ENCODE measurements at places on chromosomes 4 and X.

DNA sequence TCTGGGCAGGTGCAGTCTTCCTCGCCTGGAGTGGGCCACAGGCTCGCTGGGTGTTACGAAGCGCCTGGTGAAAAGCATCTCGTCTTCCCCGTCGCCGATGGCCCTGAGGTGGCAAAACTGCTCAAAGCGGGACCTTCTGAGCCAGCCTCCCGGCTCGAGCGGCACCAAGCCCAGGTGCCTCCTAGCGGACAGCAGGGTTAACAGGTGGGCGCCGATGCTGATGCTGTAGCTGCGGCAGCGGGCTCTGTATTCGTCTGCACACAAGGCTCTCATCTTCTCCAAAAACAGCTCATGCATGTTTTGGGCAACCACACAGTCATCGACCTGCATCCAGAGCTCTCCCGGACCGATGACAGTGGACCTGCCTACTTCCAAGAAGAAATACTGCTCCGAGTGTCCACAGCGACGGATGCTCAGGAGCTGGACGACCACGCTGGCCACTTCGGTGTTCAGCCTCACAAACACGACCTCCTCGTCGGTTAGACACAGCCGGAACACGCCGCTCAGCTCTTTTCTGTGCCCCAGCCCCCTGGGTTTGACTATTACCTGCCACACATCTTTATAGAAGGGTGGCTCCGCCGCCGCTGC is 1.2 kb downstream of the IRS4 start:
- DNase-seq, result peak; percentile 74

DNA sequence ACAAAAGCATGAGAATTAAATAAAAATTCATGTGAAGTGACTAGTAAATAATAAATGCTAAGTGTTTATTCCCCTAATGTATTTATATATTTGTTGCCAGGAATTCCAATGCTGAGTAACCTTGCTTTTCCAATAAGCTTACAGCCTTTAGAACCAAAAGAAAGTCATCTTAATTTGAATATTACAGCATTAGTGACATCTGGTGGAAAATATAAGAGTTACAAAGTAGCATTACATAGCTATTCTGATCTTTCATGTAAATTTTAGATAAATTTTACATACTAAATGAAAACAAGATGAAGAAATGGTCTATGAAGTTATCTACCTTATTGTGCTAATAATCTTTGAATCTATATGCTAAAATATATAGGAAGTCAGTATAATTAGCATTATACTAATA is 10.4 kb downstream of the MAD2L1 start:
- DNase-seq, result no peak

DNA sequence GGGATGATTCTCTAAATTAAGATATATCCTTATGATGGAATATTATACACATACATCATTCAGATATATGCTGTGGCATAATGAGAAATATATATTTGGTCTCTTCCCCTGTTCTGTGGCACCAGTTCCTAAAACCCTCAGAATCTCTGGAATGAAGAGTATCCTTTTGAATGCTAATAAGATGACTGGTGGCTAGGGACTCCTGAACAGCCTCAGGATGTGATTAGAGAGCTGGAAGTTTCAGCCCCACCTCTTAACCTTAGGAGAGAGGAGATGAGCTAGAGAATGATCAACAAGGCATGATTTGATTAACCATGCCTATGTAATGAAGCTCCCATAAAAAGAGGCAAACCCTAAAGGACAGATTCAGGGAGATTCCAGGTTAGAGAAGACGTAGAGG is 632.0 kb downstream of the IQCM start:
- DNase-seq, result peak; percentile 48

GRCh38 chr4:2261853-2262144 is at the start of gene MXD4:
MXD4 (minus strand) TSS chr4:2262109; CDS start chr4:2261980, 129 bp downstream.
- DNase-seq, result no peak
